Neural crest cell (in vitro differentiated cells): ENCODE measurements at places on chromosomes 7 and 10. TPM values are rescaled to one million over a fixed set of nuclear protein-coding genes. Genes with fewer than 3 reads are reported as not detected.

Gene OGDHL
- total RNA-seq = 10.1 and 10.6 TPM in 2 replicates

- DNase-seq = no peak
Measured at GRCh38 chr10:59991661-59992060, 85.3 kb upstream of the CCDC6 start.

GRCh38 chr7:116512520-116513188 lies 12.2 kb upstream of the CAV1 start:
- DNase-seq = no peak

- DNase-seq = no peak
Measured at GRCh38 chr7:129005186-129005585, 49.7 kb downstream of the TNPO3 start.

DNA sequence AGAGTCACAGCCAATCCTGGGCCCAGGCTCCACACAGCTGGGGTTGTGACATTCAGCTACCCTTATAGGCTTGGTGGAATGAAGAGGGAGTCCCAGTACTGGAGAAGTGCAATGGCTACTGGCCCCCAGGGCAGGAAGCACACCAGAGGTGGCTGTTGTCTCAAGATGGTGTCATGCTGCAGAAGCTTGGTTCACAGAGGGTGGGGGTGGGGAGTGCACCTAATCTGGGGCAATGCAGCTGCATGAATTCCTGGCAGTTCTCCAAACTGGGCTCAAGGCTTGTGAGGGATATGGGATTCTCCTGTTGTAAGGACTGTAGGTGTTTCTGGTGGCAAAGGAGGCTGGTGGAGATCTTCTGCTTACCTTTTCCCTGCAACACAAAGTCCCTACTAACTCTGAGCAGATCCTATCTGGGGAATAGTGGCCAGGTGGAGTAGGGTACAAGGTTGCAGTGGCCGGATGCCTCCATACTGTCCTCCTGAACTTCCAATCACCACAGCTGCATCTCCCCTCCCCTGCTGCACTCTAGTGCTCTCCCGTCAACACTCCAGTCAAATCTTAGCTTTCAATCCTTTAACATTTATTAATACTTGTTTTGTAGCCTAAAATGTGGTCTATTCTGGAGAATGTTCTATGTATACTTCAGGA lies 27.4 kb upstream of the PLA2G12B start:
- DNase-seq = no peak

Gene TFPI2
- 0.84 and 0.86 TPM in 2 replicates for total RNA-seq

DNA sequence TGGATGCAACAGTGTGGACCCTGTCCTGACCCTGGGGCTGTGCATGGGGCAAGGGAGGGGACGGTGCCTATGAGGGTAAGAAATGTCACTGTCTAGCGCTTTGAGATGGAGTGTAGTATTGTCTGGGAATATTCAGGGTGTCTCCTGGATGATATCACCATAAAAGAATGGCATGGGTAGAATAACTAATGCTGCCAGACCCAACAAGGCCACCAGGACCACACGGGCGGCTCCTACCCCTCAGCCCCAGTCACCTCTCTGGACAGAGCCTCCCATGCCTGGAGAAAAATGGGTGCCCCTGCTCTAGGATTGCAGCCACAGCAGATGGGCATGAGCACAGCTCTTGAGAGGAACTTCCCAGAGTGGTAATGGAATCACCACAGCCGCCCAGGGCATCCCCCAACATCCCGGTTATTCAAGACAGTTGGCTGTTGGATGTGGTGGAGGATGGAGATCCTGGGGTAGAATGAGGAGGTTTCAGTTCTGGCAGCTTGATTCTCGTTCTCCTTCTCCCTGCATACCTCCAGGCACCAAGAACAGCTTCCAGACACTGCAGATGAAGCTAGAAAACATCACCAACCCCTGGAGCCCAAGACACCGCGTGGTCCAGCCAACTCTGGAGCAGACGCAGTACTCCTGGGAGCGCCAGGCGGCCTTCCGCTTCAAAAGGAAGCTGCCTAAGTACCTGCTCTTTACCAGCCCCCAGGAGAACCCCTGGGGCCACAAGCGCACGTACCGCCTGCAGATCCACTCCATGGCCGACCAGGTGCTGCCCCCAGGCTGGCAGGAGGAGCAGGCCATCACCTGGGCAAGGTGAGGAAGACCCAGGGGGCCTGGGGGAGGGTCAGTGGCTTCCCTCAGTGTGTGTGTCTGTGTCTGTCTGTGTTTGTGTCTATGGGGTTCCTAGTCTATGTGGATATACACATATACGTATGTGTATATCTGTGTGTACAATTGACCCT lies 6.2 kb downstream of the AOC1 start:
- DNase-seq = no peak

DNA sequence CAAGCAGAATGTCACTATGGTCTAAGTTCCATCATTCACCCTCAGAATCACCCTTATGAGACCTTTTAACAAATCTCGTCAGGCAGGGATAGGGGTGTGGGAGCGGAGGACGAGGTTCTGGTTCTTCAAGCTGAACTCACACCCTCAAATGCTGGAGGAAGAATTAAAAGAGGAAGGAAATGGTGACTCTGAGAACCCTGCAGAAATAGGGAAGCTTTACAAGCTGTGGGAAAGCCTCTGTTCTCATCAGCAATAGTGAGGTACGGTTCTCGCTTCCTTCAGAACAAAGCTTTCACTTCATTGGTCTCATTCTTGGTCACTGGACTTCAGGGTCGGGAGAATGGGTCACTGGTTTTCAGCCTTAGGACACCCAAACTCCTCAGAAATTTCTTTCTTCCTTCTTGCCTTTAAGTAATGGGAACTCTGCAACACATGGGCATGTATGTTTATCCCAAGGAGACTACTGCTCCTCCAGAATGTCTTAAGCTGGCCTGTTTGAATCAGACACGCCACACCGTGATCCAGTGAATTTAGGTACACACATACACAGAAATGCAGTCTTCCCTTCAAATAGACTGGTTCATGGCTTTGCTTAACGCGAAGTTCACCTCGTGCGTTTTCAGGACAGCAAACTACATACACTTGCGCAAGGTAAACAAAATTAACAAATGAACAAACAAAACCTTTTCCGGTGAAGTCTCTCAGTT lies 226.0 kb downstream of the SFMBT2 start:
- DNase-seq = no peak

- DNase-seq = no peak
Measured at GRCh38 chr10:49161411-49161997, 26.7 kb downstream of the TMEM273 start.

- no peak for DNase-seq
Measured at GRCh38 chr7:134763960-134764359, 15.5 kb upstream of the CALD1 start.

- DNase-seq = no peak
Measured at GRCh38 chr10:84184517-84184916, 9.8 kb upstream of the CDHR1 start.

GRCh38 chr7:27641581-27642230 lies 21.0 kb downstream of the HIBADH start:
- no peak for DNase-seq

DNA sequence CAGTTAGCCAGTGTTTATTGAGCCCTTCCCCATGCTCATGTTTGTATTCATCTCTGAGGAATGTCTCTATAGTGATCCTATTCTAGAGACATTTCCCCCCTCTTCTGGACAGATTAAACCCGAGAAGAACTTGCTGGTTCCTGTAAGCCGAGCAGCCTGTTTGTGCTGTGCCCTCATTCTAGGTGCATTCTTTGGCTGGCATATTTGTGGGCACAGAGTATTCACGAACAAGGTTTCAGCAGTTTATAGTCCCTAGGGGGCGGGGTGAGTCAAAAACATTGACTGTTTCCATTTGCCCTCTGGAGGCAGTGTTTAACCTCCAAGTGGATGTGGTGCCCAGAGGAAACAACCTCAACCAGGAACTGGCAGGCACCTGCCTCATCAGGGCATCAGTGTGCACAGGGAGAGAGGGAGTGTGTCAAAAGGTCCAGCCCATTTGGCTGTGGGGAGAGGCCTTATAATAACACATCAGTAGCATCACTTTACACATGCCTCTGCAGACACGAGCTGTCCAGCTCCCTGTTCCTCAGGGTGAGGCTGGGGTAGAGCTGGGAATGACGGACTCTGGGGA lies 273.3 kb upstream of the LRGUK start:
- DNase-seq = no peak

DNA sequence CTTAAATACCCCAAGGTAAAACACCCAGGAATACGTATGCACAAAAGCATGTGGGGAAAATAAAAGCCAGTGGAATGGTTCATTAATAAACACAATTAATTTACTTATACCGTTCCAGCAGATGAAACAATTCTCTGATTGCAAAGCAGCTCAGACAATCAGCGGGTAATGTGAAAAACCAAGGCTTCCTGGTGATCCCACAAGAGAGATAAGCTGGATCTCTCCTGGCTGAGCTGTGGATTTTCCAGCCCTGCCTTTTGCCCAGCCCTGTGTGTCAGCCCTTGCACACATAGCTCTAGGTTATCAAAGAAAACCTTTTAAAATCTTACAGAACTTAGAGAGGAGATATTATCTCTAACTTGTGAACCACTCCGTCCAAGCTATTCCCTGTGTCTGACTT lies 1010.7 kb upstream of the AUTS2 start:
- DNase-seq = no peak

Gene ASB10
- total RNA-seq = not detected in 2 replicates

GRCh38 chr10:72319416-72320254 lies 35.1 kb downstream of the DNAJB12 start:
- peak; percentile 47 for DNase-seq

DNA sequence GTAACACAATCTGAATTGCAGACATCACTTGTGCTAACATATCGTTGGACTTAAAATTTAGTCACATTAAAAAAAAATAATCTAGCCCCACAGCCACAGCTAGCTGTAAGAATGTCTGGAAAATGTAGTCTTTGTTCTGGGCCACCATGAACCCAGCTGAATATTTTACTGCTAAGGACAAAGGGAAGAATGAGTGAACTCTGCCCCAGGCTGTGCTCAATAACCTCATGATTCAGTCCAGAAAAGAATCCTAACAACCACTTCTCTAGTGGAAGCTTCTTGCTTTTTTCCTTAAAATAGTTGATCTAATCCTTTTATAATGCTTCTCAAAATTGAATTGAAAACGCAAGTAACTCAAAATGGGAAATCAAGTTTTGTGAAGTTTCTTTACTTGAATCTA lies 25.6 kb upstream of the SOSTDC1 start:
- DNase-seq = no peak

- DNase-seq = no peak
Measured at GRCh38 chr10:26555719-26556368, 117.7 kb downstream of the APBB1IP start.

GRCh38 chr10:70270952-70271351 lies 12.9 kb downstream of the NPFFR1 start:
- no peak for DNase-seq

DNA sequence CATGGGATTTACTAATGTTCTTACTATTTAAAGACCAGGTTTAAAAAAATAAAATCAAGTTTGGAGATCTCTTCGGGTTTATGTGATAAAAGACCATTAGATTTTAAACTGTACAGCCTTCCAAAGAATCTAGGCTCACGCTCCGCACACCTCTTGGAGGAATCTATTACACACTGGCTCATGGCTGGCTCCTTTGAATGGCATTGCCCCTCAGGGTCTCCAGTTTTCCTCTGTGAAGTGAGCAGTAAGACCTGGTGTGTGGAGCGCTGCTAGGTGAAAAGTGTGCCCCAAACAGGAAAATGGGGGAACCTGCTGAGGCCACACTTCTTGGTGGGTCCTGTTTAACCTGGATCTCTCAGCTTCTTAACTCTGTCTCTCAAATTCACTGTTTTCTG lies 142.3 kb downstream of the KAT6B start:
- no peak for DNase-seq

- DNase-seq = no peak
Measured at GRCh38 chr7:2628130-2628482, 3.7 kb upstream of the TTYH3 start.

Gene GJD4
- not detected in 2 replicates for total RNA-seq

- DNase-seq = no peak
Measured at GRCh38 chr7:112193915-112194502, 12.2 kb downstream of the DOCK4 start.

DNA sequence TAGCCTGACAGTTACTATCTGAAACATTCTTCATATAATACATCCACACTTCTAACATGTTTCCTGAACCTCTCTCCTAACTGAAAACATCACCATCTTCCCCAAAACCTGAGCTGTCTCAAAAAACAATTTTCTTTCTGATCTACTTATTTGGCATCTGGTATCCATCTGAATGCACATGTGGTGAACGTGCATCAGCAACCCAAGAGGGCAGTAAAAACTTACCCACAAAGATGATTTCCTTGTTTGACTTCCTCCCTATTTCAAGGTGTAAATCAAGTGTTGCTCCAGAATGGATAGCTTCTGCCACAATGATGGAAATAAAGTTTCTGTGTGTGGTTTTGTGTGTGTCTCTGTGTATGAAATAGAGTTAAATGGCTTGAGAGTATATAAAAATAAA lies 500.4 kb downstream of the MAGI2 start:
- DNase-seq = no peak

DNA sequence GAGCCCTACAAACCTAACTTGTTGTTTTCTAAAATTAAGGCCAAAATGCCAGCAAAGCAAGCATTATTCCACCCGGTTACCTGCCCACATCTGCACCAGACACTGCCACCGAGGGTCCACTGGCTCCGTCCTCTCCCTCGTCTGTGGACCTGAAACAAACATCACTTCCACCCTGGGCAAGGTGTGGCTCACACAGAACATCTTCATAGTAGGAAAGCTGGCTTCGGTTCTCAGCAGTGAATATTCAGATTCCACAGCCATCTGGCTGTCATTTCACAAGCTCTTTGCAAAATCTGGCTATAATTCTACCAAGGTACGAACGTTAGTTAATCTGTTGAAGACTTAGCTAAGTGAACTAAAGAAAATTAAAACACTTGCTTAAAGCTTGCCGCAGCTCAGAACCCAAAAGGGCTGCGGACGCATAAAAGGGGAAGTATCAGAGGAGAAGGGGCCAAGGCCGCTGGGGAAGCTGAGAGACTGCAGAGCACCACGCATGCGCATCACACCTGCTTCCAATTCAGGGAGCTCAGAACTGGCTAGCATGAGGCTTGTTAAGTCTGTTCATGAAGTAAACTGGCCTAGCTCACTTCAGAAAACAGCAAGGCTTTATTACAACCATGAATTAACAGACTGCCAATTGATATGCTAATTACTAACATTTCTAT lies 46.1 kb downstream of the PTPRN2 start:
- DNase-seq = no peak

- no peak for DNase-seq
Measured at GRCh38 chr10:58266003-58266825, 1.5 kb downstream of the IPMK start.

- DNase-seq = no peak
Measured at GRCh38 chr7:158955146-158955870, 99.0 kb downstream of the DYNC2I1 start.

GRCh38 chr10:122057841-122058413 lies 69.0 kb downstream of the TACC2 start:
- DNase-seq = no peak

Gene CYP3A5
- not detected in 2 replicates for total RNA-seq

DNA sequence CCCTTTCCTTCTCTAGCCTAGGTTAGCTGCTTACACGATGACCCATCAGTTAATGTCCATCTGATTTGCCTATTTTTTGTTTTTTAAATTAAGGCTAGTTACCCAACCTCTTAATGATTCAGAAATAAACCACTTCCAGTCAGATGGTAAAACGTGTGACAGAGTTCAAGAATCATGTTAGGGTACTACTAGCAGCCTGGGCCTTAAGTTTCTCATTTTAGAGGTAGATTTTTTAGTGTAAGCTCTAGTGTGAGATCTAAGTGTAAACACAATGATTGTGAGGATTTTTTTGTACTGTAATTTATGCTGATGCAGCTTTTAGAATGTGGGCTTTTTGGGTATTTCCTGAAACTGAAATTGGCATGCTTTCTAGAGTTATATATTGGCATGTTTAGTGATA lies 130.0 kb downstream of the CDK14 start:
- no peak for DNase-seq
